ENCODE measurements at places on chromosomes 7 and 10.

GRCh38 chr7:43559946-43560335 lies 23.0 kb upstream of the STK17A start:
- no peak for DNase-seq

DNA sequence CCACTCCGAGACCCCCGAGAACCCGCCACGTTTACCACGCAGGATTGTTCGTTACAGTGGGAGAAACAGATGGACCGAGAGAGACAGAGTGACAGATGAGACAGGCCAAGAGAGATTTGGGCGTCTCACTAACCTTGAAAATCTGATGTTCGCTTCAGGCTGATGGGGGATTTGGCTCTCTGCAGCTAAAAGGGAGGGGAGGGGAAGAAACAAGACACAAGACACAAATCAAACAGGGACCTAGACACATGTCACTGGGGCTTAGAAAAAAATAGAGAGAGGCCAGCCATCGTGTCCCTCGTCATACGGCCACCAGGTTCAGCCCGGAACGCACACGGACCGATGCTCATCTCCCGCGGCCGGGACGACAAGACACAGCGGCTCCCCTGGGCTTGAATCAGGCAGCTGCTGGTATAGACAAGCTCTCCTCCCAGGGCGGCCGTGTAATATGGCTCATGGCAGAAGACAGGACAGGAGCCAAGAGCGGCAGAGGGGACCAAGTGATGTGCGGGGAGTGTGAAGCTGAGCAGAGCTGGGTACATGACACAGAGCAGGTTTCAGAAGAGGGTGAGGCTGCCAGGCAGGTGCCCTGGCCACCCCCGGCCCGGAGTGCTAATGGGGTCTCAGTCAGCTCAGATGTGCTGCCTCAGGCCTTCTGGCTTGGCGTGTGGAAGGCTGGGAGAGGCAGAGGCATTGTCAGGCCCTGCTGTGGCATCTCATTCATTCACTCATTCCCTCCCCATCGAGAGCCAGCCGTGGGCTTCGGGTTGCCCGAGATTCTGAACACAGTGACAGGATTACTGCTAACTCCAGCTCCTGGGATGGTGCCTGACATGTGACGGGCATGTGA lies 88.5 kb upstream of the GNA12 start:
- no peak for DNase-seq

- no peak for DNase-seq
Observed at GRCh38 chr10:23702977-23703414, 264.1 kb downstream of the OTUD1 start.

DNA sequence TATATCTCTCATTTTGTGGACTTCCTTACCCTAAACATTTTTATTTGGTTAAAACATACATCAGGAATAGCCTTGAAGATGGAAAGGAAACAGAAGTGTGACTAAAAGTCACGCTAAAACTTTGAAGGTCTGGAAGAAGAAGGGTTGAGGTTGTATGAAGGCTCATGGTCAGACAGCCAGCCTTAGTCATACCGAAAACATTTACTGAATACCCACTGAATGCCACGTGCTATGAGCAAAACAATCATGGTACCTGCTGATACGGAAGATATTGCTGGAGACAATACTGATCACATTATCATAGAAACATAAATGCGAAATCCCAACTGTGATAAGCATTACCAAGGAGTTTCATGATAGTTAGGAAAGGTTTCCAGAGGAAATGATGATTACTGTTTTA lies 64.0 kb downstream of the PDZD8 start:
- no peak for DNase-seq

Measured in occipital lobe (tissue), 3 donors.